ENCODE measurements at places on chromosomes 5 and 9.
A peak's percentile ranks its signal among the peaks of the same experiment; 100 is the strongest.

DNA sequence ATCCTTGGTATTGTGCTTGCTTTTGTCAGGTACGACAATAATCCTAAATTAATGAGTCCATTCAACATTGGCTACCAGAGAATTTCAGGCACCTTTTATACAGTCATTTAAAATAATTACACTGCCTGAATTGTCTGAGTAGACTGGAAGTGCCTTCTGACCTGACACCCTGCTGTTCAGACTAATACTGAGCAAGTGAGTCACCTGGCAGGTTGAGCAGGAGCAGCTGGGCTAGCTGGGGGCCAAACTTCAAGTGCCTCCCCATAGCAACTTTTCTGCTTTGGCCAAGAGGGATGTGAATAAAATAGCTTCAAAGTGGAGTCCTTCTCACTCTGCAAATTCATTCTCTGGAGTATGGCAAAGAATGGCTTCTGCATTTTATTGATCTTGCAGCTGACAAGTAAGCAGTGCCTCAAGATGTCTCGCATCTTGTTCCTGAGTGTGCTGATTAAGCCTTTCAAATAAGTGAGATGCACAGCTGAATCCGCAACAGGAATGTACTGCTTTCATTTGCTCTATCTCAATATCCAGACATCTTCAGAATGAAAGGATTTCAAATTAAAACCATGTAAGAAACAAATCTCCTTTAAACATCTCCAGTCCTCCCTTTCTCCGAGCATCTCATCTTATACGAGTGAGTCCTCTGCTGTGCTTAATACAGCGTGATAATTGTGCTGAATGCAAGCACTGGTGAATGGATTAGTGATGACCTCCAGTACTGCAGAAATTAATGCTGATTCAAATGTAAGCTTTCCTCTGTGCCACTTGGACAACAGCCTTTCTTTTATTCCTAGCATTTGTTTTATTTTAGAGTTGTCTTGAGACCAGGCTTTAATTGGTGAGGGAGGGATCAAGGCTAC lies 271.2 kb downstream of the EDIL3 start:
- no peak for DNase-seq

DNA sequence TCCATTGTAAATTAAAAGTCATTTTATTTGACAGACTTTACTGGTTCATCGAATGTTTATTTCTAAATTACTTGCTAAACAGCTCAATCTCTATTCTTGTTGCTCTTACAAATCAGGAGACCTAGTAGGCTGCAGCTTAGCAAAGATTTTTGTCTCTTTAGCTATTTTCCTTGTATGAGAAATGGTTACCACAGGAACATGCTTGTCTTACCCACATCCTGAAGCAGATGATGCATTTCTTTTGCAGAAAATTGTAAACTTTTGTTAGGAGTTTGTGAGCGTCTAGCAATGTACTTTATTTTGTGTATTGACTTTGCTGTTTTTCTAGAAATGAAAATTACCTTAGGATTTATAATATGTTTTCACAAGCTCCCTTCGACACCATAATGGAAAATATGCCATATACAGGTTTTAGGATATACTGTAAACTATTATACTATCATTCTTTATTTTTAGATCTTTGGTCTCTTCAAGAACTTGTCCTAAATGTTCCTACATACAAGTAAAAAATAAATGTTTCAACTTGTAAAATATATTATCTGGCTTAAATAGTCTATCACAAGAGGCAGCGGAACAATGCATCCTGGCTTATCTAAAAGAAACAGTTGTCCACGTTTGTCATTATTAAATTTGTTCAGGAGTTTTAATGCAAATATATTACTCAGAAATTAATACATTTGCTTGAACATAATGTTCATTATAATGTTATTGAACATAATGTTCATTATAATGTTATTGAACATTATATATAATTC lies 54.1 kb downstream of the SPEF2 start:
- DNase-seq = no peak

DNA sequence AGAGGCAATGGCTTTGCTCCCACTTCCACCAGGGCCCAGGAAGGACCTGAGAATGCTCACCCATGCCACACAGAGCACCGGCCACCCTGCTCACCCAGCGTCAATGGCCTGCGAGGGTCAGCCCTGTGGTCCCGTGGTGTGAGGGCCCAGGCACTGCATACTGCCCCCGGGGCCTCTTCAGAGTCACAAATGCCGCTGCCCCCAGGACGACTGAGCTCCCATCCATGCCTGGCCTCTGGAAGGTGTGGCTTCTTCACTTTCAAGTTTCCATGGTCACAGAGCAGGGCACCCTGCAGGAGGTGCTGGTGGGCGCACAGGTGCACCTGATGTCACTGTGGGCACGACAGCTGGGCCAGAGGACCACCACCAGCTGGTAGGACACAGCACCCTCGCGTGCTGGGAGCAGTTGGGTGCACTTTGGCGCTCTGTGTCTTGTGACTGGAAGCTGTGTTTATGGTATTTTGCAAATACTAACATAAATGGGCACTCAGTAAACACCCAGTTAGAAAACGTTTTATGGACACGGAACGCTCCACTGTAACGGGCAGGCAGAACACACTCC lies 12.5 kb upstream of the ZDHHC11 start:
- no peak for DNase-seq

DNA sequence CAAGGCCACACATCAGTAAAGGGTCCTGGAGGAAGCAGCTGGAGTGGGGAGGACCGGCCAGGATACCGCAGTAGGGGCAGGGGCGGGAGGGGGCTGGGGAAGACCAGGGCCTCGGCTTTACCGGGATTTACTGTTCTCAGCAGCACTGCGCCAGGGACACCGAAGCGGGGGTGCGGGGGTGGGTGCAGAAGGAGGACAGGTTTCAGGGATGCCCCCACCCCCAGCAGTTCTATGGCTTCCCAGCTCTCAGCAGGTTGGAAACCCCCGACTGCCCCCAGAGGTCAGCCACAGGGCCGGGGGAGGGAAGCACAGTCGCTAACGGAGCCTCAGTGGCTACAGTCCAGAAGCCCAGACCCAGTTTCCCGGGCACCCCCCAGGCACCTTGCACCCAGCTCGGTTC lies 21.3 kb downstream of the NR5A1 start:
- no peak for DNase-seq

DNA sequence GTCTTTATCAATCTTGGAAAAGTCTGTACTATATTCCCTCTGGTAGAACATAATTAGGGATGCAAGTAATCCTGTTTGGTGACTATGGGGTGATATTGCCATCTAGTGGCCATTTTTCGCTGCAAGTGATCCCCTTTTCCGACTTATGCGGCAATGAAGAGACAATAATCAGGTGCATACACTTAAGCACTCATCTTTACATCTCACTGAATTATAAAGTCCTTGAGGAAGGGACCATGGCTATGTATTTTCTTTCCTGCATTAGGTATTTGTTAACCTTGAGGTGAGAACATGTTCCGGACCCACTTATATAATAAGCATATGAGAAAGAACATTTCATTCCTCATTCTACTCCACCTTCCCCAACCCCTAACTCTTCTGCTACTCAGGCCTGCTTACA lies 19.6 kb upstream of the LIX1 start:
- peak; percentile 74 for DNase-seq

- no peak for DNase-seq
Observed at GRCh38 chr5:107567901-107568671, 102.7 kb downstream of the EFNA5 start.

- peak; percentile 5 for DNase-seq
Observed at GRCh38 chr9:90546200-90546599, 96.4 kb downstream of the DIRAS2 start.

GRCh38 chr5:103487218-103487617 lies 75.4 kb downstream of the NUDT12 start:
- no peak for DNase-seq

DNA sequence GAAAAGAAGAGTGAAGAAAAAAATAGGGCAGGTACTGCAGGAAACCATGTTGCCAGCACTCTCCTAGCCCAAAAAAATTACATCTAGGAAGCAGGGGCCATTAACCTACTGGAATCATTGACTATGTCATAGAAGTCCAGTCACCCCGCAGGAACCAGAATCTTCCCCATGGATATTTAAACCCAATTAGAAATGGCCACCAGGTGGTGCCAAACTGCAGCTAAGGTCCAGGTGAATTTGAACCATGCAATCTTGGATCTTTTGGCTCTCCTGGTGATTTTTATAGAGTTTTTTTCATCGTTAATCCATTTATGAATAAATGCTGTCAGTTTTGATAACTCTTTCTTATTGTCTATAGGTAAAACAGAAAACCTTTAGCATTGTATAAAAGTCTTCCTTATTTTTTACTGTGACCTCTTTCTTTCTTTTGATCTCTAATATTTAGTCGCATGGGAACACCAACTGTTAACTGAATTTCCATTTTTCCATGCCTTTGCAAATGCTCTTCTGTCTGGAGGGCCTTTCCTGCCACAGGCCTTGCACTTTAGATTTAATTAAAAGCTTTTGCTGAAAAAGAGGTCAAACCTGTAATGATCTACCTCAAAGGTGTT lies 147.5 kb upstream of the FGF10 start:
- DNase-seq = peak; percentile 4

- DNase-seq = no peak
Observed at GRCh38 chr5:1466631-1467265, 21.5 kb upstream of the SLC6A3 start.

DNA sequence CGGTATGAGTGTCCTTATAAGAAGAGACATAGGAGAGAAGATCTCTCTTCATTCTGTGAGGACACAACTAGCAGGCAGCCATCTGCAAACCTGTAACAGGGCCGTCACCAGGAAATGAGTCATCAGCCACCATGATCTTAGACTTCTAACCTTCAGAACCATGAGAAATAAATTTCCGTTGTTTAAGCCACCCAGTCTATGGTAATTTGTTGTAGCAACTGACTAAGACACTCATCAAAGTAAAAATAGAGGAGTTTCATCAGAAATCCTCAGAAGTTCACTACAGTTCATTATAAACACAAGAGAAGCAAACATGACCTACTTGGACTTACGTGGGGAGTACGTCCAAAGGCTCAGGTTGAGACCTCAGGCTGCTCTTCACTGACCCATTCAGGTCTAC lies 357.7 kb downstream of the SEMA5A start:
- DNase-seq = no peak

DNA sequence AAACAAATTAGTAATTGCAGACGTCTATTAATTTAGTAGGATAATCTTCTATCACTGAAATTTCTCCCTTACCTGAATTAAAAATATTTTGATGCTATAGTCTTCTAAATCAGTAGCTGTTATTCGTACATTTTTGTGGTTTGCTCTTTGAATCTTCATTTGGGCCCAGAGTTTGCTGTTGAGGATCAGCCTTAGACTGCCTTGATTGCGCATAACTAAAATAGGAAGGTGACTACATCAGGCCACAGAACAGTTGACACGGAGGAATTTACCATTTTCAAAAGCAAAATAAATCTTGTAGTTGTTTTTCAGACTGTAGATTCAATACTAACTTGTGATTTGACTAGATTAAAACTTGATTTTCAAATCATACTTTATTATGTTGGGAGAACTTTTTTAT lies 11.8 kb upstream of the NADK2 start:
- DNase-seq = no peak

DNA sequence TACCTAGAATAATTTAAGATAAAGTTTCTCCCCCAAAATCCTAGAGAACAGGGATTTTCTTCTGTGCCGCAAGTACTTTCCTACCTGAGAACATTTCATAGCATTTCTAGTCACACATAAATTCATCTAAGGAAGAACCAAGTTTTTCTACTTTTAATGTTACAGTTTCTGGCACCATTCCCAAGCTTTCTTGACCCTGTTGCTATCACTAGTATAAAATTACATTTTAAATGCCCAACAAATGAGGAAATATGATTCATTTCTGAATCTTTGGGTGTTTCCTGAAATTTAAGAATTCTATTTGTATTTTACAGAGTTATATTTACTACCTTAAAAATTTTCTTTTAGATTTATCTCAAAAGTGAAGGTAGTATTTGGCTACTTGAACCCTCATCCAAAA lies 137.8 kb downstream of the LPAR1 start:
- DNase-seq = no peak

DNA sequence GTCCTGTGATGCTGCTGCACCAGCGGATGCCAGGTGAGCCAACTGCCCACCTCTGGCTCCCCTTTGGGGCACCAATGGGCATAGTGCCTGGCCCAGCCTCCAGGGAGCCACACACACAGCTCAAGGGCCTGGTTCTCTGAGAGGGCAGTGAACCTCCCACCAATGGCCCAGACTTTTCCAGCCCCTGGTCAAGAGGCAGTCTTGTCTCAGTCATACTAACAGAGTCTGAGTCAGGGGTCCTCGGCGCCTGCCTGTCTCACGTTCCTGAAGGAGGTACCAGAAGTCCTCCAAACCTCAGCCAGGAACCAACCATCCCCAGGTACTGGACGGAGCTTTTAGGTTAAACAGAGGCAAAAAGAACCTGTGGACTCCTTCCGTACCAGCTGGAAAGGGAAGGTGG lies 121.1 kb downstream of the C5orf15 start:
- DNase-seq = no peak

- no peak for DNase-seq
Observed at GRCh38 chr9:19995619-19996018, 206.8 kb upstream of the SLC24A2 start.

GRCh38 chr5:119333421-119333851 lies 22.4 kb upstream of the TNFAIP8 start:
- no peak for DNase-seq

DNA sequence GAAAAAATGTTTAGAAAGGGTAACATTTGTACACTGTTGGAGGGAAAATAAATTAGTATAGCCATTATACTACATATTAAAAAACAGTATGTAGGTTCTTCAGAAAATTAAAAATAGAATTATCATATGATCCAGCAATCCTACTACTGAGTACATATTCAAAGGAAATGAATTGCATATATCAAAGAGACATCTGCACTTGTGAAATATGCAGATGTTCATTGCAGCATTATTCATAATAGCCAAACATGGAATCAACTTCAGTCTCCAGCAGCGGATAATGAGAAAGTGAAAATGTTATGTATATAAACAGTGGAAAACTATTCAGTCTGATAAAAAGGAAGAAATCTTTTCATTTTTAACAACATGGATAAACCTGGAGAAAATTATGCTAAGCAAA lies 695.5 kb downstream of the SLCO4C1 start:
- DNase-seq = no peak

DNA sequence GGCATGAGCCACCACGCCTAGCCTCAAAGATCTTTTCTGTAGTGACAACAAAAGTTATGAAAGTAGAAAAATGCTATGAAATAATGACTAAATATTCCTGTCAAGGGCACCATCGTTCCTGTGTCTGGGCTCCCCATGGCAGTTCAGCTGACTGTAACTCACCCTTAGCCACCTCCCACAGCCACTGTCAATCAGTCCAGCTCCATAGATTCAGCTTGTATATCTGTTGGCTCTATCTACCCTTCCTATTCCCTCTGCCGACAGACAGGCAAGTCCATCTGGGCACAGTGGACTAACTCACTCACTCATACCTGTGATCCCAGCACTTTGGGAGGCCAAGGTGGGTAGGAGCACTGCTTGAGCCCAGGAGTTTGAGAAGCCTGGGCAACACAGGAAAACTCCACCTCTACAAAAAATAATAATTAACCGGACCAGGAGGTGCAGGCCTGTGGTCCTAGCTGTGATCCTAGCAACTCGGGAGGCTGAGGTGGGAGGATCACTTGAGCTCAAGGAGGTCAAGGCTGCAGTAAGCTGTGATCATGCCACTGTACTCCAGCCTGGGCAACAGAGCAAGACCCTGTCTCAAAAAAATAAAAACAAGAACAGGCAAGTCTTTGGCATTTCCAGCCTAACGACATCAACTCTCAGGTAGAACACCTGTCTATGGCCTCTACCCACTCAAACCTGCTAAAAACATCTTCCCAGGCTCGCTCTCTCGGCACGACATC lies 6.2 kb downstream of the CAMSAP1 start:
- DNase-seq = no peak

GRCh38 chr5:177605078-177605477 lies 5.1 kb downstream of the B4GALT7 start:
- DNase-seq = no peak

GRCh38 chr5:58255970-58256369 lies 203.9 kb downstream of the PLK2 start:
- DNase-seq = peak; percentile 40
